ENCODE measurements at places on chromosomes 13 and 19.

- peak; percentile 85 for DNase-seq
Observed at GRCh38 chr13:107743983-107744382, 471.4 kb downstream of the LIG4 start.

GRCh38 chr13:20566468-20566897 lies 474 bp upstream of the IFT88 start:
- DNase-seq, result peak; percentile 82

GRCh38 chr13:48843630-48844380 lies 131.9 kb upstream of the FNDC3A start:
- no peak for DNase-seq

- peak; percentile 90 for DNase-seq
Observed at GRCh38 chr19:46898731-46899130, 37.9 kb downstream of the ARHGAP35 start.

DNA sequence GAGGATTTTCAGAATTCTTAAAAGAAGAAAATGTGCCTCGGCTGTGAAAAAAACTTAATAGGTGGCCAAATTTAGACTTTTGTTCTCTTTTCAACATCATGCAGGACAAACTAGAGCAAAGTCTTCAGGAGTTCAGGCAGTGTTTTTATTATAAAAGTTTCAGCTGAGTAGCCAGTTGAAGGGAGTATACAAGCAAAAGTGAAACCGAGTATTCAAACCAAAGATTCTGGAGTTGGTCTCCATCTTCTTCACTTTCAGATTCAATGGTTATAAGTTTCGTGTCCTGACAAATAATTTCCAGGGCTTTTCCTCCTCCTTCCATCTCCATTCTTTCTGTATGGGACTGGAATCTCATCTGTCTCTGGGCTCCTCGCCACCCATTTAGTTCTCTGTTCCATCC lies 379.7 kb downstream of the GPC5 start:
- DNase-seq, result no peak

- DNase-seq, result no peak
Observed at GRCh38 chr19:8665468-8666213, 33.0 kb downstream of the ACTL9 start.

Data from amniotic epithelial cell (primary cell).